Activated T-helper 17 cell treated with anti-CD3 and anti-CD28 coated beads, Interleukin-2, amount 50 U/mL, for 72 hours (primary cell): ENCODE measurements at places on chromosomes 4 and X.

DNA sequence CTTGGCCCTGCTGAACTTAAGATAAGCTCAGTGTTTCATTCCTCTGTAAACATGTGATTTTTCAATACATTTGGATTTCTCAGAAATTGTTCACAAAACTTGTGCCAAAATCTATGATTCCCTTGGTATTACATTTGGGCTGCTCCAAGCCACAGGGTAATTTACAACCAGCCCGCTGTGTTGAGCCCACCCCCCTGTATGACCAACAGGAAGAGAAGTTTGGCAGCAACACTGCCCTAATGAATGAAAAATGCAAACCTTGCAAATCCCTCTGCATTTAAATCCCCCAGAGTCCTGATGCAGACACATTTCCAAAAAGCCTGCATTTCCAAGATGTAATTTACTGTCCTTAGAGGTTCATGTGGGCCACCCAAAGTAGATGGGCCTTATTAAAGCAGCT lies 34.1 kb upstream of the GAB1 start:
- no peak for ATAC-seq

- no peak for ATAC-seq
Observed at GRCh38 chr4:118354913-118355312, 2.1 kb upstream of the PRSS12 start.

- no peak for ATAC-seq
Observed at GRCh38 chr4:122104184-122104583, 47.9 kb upstream of the BLTP1 start.

- ATAC-seq, result no peak
Observed at GRCh38 chrX:101977106-101977505, 45.3 kb upstream of the ZMAT1 start.

DNA sequence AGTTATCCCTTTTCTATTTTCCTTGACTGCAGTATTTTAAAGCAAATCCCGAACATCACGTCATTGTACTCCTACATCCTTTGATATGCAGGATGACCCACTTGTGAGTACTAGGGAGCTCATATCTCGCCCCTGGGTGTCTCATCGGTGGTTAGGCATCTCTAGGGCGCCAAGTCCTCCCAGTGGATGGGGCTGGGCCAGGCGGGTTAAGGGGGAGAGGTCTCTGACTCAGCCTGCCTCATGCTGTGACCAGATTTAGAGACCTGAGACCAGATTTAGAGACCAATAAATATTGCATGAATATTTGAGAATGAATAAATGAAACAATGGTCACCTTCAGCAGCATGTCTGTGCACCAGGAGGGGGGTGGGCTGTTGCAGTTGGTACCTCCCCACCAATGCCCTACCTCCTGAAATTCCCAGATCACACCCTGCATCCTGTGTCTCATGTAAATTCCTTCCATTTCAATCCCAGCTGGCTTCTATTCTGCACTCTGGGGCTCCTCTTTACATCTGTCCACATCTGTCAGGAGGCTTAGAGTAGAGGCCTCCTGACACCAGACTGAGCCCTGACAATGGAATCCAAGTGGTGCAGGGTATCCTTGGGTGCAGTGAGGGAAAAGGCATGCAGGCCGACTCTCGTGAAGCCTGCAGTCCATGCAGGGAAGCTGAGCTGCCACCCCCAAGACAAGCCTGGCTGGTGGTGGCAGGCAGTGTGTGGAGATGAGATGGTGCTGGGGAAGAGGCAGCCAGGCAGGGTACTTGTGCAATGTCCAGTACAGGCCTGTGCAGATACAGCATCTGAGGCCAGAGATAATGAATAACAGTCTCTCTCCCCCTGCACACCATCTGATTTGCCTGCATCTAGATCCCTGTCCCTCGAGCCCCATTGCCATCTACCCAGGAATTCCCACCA lies 5.2 kb downstream of the APLN start:
- no peak for ATAC-seq

DNA sequence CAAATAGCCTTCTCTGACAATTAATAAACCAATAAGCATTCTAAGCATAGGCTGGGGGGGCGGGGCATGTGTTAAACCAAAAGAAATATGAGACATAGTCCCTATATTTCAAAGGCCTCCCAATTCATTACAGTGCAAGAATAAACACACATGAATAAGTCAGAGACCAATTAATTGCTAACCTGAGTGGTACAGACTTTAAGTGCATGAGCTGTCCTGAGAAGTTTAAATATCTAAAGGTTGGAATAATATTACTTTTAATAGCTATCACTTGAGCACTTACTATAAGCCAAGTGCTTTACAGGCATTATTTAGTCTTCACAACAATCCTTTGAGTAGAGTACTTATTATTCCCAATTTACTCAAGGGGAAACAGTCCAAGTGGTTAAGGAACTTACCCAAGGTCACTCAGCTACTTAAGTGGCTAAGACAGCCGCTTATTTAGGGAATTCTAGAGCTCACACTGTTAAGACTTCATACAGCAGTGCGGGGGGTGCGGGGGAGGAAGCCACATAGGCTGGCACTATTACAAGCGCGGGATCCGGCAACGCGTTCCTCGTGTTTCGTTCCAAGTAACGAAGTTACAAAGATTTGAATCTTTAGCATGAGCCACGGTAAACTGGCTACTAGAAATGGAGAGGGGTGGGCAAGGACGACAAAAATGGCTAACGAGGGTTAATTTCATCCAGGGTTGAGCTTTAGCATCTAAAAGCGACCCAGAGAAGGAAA lies 1.4 kb downstream of the THOC2 start:
- no peak for ATAC-seq

- no peak for ATAC-seq
Observed at GRCh38 chr4:72770708-72771107, 201.7 kb upstream of the ADAMTS3 start.

- no peak for ATAC-seq
Observed at GRCh38 chrX:46169808-46170207, 375.4 kb downstream of the ZNF674 start.

DNA sequence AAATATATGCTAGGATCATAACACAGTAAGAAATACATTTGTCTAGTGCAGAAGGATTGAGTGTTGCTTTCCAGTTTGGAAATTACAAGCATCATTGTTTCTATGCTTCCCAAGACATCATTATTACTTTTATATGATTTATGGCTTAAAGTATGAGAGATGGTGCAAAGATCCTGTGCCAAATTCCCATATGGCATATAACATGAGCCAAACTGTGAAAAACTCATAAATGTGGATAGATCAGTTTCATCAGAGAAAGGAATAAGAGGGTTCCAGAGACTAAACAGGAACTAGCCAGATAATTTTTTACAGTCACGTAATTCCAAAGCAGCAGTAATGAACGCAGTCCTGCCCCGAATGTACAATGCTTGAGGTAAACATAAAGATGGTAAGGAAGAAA lies 126.3 kb downstream of the PRDM5 start:
- no peak for ATAC-seq

GRCh38 chr4:164012396-164013027 lies 518.0 kb downstream of the TMA16 start:
- ATAC-seq, result no peak

DNA sequence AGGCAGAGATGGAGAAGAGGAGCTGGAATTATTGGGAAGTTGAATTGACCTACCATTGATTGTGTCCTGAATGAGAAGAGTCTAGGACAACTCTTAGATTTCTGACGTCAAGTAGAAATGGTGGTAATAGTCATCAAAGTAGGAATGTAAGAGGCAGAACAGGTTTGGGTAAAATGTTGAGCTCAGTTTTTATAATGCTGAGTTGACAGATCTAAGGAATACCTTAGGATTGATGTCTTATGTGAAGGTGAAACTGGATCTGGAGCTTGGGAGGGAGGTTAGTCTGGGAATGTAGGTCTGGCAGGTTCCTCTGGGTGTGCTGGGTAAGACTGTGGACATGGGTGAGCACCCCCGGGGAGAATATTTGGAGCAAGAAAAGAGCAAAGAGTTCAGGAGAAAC lies 31.9 kb downstream of the JADE1 start:
- ATAC-seq, result no peak

DNA sequence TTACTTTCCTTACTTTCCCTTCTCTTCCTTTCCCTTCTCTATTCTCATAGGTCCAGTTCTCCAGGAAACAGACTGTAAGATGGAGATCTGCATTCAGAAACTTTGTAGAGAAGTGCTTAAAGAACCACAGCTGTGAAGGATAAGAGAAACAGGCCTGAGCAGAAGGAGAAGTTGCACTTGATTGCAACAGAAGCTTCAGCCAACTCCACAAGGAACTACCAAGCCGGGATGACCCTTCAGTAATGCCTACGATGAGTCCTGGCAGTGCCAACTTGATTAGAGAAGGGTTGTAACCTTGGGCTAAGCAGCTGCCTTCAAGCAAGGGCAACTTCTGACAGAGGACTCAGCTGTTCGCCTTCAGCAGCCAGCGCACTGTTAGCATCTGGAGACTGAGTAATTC lies 413.3 kb upstream of the RASGEF1B start:
- no peak for ATAC-seq

DNA sequence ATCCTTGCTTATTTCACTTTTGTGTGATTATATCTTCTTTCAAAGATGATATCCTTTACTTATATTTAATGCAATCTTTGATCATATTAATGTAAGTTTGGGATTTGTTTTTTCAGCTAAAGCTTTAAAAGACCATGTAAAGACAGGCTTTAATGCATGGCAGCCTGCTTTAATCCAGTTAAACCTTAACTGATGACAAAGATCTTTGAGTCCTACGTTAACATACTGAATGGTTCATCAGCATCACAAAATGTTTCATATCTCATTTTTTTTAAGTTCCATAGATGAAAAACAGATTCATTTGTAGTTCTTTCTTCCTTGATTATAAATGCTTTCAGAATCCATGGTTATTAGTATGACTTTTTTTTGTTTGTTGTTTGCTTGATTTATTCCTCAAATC lies 1102.8 kb downstream of the FSTL5 start:
- ATAC-seq, result no peak

- peak; percentile 96 for ATAC-seq
Observed at GRCh38 chrX:120457766-120458180, 11.3 kb downstream of the LAMP2 start.

DNA sequence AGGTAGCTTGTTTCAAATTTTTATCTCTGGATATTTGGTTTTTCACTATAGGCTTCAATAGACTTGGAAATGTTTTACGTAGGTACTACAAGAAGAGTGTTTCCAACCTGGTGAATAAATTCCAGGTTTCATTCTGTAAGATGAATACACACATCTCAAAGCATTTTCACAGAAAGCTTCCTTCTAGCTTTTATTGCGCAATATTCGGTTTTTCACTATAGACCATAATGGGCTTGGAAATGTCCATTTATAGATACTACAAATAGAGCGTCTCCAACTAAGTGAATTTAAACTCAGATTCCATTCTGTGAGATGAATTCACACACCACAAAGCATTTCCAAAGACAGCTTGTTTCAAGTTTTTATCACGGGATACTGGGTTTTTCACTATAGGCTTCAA lies 857.7 kb upstream of the HS3ST1 start:
- ATAC-seq, result no peak

DNA sequence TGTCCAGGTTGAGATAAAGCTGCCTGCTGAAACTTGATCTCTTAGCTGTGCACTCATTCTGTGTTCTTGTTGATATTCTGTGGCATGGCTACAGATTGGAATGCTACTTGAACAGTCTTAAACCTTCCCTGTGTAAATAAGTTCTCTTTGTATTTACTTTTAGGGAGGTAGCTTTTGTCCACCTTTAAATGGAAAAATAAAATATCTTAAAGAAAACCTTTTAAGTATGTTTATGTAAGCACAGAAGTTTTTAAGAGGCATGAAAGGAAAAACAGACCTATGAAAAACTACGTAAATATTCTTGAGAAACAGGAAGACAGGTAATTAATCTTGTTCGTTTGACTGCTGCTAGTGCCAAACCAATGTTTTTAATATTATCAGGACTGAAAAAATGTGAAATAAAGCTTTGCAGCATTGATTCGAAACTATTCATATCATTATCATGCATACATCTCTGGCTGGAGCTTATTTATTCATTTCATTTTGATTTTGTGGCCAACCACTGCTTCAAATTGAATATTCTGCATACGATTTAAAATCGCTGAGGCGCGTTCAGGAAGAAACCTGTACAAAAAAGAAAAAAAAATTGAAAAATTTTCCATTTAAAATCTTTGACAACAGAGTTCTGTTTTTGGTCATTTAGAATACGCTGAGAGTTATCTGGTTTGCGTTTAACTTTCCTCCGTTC lies 17.8 kb downstream of the HSD17B13 start:
- ATAC-seq, result no peak

GRCh38 chrX:20829665-20830491 lies 544.3 kb upstream of the CNKSR2 start:
- no peak for ATAC-seq

DNA sequence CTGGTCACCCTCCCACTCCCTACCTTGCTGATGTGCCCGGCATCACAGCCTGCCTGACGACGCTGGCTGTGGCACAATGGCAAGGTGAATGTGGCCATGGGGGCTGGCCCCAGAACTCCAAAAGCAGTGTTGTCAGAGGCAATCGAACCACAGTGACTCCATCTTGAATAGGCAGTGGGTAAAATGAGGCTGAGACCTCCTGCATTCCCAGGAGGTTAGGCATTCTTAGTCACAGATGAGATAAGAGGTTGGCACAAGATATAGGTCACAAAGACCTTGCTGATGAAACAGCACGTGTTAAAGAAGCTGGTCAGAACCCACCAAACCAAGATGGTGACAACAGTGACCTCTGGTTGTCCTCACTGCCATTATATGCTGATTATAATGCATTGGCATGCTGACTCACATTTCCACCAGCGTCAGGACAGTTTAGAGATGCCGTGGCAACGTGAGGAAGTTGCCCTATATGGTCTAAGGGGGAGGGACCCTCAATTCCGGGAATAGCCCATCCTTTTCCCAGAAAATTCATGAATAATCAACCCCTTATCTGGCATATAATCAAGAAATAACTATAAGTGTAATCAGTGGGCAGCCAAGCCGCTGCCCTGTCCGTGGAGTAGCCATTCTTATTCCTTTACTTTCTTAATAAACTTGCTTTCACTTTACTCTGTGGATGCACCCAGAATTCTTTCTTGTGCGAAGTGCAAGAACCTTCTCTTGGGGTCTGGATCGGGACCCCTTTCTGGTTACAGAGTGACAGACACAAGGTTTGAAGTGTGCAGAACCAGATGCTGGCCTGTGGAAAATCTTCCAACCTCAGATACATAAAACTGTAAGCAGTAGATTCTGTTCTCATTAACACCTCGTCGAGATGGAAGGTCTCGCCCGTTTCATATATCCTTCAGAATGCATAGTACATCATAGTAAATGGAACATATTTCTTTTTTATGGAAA lies 26.8 kb upstream of the CLDN24 start:
- peak; percentile 95 for ATAC-seq

DNA sequence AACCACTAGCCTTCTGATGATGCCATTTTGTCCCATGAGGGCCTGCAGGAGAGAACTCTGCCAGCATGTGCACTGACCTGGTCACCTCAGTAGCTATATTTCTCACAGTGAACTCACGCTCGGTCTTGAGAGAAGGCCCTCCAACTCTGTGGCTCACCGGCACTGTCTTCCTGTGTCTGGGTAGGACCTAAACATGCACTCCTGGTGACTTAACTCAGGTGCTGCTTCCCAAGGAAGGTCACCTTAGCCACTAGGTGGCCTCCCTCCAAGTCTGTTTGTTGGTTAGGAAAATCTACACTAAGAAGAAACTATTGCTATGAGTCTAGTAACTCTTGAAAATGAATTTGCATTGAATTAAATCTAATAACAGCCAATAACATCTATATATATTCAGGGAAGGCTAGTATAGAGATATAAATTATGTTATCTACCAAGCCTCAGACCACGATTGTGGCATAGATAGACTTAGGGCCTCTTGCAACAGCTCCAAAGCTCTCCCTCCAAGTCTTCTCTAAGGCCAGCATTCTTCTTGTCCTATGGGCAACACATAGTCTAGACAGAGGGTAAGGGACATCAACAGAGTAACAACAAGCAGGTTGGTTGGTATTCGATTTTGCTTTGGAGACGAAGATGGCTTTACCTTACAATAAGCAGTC lies 24.7 kb downstream of the TLR10 start:
- no peak for ATAC-seq
